ENCODE measurements at places on chromosomes 6 and 20.
A peak's percentile ranks its signal among the peaks of the same experiment; 100 is the strongest.

GRCh38 chr20:17843246-17844132, 125.1 kb downstream of the SNX5 start:
- DNase-seq, result no peak

DNA sequence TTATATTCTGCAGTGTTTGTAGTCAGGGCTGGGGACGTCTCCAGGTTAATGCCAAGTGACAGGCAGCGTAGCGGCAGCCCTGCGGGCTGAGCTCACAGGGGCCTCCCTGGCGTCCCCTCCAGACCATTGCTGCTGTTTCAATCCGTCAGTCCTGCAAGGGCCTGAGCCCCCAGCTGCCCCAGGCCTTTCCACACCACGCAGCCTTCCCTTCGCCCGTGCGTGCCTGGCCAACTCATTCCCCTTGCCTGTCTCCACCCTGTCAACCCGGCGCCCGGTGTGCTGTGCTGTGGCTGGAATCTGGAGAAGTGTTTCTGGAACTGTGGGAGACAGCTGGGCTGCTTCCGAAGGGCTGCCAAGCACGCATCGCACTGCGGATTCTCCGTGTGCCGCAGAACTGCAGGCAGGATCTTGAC, 11.9 kb downstream of the BHLHE23 start:
- no peak for DNase-seq

GRCh38 chr6:186340-186965, 105.8 kb upstream of the DUSP22 start:
- DNase-seq, result no peak

GRCh38 chr6:17998442-17998841, 11.0 kb upstream of the KIF13A start:
- no peak for DNase-seq

GRCh38 chr6:14278006-14278405, 160.4 kb downstream of the CD83 start:
- DNase-seq, result no peak

- DNase-seq, result no peak
These were observed 8.7 kb downstream of the UBR2 start for GRCh38 chr6:42572523-42572922.

- DNase-seq, result no peak
These were observed 105.7 kb downstream of the SNAP25 start for GRCh38 chr20:10324198-10324847.

DNA sequence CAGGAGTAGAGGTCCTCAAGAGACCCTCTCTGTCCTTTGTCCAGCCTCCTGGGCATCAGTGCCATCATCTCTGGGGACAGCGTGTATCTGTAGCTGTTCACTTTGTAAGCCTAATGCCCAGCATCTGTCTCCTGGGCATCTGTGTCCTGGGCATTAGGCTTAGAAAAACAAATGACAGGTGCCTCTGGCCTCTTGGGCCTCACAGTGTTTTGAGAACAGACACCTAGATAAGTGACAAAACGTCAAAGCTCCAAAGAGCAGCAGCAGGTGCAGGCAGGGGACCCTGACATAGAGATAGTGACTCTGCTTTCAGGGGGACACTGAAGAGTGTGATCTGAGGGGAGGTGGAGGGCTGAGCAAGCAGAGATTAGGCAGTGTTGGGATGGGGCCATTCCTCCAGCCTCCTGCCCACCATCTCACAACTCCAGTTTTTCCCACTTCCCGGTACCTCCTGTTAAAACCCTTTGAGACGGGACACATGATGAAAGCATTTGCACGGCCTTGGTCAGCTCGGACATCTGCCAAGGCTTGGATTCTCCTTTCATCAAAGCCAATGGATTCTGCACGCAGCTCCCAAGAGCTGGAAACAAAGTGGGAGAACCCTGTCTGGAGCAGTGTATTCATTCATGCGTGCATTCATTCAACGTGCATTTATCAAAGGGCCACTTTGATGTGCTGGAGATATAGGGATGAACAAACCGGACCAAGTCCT, 55.5 kb upstream of the CD93 start:
- DNase-seq, result no peak

DNA sequence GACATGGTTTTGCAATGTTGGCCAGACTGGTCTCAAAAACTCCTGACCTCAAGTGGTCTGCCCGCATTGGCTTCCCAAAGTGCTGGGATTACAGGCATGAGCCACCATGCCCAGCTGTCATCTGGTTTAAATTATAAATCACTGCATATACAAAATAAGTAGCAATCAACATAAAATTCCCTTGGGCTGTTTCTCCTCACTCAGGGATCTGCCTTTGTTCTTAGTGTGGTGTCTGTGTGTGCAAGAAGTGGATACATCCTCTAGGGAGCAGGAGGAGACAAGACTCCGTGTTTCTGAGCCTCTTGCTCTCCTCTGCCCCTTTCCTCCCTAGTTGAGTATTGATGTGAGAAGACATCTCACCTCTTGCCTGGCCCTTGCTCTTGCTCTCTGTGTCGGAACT, 65.2 kb upstream of the ADGRF4 start:
- DNase-seq, result peak; percentile 77

DNA sequence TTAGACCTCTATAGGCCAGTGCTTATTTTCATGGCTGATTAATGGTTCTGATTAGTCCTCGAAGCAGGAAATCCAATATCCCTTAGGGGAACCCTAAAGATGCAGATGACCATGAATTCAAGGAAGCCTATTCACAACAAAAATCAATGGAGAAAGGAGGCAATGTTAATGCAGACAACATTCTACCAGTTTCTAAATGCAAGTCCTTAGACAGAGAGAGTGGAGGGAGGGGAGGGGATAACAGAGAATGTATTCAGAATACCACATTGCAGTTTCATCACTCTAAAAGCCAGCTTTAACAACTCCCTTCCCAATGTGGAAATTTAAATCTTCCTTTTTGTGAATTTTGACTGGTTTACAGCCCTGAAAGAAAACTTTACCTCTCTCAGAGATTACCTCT, 87.1 kb upstream of the POU3F2 start:
- DNase-seq, result no peak

DNA sequence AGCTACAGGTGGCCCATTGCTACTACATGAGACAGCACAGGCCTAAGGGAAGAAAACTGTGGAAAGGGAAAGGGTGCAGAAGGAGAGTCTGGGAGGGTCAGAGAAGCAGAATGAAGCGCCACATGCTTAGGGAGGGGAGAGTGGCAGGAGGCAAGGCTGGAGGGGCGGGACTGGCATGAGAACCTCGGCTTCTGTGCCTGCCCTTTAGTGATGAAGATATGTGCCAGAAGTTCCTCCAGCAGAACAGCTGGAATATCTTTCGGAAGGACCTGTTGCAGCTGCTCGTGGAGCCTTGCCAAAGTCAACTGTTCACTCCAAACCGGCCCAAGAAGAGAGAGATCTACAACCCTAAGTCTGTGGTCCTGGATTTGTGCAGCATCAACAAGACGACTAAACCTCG, 61.8 kb downstream of the CNBD2 start:
- DNase-seq, result no peak

DNA sequence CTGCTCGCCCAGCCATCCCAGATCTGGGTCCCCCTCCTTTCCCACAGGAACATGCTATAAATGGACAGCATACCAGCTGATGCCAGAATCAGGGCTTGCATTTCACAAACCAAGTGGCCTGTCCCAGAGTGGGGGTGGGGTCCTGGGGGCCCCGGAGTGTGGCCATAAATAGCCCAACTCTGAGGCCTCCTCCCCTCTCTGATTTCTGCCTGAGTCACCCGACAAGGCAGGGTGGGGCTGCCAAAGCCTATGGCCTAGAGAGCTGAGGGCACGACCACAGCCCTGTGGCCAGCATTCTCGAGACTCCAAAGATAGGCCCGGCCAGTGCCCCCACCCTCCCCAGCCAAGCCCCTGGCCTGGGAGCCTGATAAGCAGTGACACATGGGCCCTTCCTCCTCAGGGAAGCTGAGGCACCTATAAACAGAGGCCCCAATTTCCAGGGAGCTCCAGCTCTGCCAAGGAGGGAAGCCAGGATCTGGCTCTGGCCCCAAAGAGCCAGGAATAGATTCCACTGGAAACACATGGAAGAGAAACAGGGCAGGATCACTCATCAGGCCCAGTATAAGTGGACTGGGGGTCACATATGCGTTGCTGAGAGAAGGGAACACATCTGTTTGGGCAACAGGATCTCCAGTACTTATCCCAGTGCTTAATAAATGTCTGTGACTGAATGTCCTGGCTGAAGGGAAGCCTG, 20.3 kb downstream of the SNTA1 start:
- DNase-seq, result no peak

GRCh38 chr6:121382467-121383121, 48.3 kb upstream of the TBC1D32 start:
- peak; percentile 70 for DNase-seq

- no peak for DNase-seq
These were observed 83.9 kb upstream of the DUSP22 start for GRCh38 chr6:208364-208763.

DNA sequence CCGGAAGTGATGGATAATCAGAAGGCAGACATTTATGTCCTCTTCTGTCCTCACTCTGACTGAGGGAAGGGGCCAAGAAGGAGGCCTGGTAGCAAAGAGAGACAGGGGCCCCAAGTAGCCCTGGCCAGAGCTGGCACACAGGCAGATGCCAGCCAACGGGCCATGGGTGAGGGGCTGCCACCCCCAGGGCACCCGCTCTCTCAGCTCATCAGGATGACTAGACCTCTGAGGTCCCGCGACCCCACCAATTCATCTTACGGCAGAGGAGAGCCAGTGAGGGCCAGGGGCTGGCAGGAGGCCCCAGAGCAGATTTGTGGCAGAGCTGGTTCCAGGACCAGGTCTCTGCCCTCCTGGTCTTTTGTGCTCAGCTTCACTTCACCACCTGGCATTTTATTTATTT, 43.1 kb upstream of the MDFI start:
- no peak for DNase-seq

DNA sequence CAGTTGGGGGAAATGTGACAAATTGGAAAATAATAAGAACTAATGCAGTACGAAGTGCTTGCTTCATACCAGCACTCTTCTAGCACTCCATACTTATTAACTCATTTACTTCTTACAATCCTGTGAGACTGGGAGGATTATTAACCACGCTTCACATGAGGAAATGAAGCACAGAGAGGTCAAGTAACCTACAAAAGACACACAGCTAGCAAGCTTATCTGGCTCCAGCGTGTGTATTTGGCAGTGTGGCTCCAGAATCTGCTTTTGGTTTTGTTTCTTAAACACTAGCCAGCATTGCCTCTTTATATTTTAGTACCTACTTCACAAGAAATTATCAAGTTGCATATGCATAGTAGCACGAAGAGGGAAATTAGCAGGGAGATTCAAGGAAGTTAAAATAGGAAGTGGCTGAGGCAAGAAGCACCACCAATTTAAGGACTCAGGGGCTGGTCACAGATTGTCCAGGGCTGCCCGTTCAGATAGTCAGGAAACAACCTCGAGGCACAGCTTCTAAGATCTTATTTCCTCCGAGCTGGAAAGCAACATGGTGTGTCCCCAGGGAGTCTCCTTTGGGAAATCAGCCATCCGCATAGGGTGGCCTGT, 302.7 kb upstream of the PRDM1 start:
- DNase-seq, result no peak

DNA sequence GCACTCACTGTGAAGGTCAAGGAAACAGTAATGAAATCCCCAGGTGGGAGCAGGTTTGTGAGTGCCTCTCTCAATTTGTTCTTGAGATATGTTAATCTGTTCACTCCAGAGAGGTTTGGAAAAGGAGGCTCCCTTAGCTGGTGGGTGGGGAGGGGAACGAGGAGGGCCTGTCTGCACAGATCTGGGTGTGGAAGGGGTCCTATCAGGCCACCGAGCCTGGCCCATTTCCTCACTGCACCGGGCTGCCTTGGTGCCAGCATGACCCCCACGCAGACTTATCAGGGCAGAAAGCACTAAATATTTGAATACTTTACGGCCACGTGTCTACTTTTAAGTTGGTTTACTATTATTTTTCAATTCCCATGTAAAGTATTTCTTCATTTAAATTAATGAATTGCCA, 8.3 kb downstream of the AGPAT4 start:
- no peak for DNase-seq

GRCh38 chr20:47237715-47238114, 118.8 kb downstream of the ZMYND8 start:
- DNase-seq, result no peak

DNA sequence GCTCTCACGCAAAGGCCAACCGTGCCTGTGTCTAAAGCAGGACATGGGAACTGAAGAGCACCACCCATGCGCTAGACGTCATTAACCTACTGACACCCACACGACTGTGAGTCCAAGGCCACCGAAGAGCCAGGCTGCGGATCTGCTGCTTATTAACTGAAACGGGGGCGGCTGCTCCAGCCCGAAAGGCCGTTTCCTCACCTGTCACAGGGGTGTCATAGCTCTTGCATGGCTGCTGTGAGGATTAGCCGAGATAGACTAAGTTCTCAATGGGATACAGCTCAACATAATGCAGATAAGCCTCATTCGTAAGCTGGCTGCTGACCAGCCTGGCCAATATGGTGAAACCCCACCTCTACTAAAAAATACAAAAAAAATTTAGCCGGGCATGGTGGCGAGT, 26.7 kb downstream of the OVOL2 start:
- DNase-seq, result peak; percentile 39

GRCh38 chr6:167400482-167401138, 75.7 kb downstream of the TTLL2 start:
- DNase-seq, result no peak

GRCh38 chr20:4813076-4813862, 91.6 kb downstream of the PRND start:
- no peak for DNase-seq

DNA sequence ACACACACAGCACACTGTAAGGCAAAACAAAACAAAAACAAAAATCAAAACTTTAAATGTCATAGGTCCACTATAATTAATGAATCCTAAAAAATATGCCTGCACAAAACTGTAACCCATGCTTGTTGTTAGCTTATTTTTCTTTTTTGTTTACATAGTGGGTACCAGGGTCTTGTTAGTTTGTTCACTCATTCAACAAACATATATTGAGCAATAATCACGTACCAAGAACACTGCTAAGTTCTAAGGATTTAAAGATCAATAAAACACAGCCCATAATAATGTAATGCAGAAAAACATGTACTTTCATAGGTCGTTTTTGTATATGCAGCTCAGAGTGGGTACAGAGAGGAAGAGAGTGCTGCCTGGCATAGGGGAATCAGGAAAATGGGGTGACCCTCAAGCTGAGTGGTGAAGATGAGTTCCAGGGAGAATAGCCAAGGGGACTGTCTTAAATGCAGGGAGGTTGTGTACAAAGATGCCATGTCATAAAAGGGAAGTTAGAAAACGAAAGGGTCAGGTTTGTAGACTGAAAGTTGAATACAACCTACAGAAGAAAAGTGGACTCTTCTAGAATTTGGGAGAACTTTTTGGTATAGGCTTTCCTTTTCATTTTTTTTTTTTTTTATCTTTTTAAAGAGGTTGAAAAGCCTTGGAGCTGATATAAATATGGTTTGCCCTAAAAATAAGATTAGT, 113.3 kb upstream of the TBX18 start:
- no peak for DNase-seq

- no peak for DNase-seq
These were observed 1.7 kb upstream of the TREM2 start for GRCh38 chr6:41164551-41165120.

GRCh38 chr20:32040142-32040953, 11.7 kb upstream of the HCK start:
- DNase-seq, result no peak

GRCh38 chr6:6543181-6543879, 45.2 kb upstream of the LY86 start:
- no peak for DNase-seq

- DNase-seq, result no peak
These were observed 26.4 kb upstream of the GCM1 start for GRCh38 chr6:53175027-53175426.
